ENCODE measurements at places on chromosomes 1 and 21.
A peak's percentile ranks its signal among the peaks of the same experiment; 100 is the strongest.

GRCh38 chr1:204003536-204003935 lies 69.4 kb upstream of the SOX13 start:
- DNase-seq, result no peak

GRCh38 chr1:27307874-27308598 lies 13.9 kb upstream of the TMEM222 start:
- no peak for DNase-seq

DNA sequence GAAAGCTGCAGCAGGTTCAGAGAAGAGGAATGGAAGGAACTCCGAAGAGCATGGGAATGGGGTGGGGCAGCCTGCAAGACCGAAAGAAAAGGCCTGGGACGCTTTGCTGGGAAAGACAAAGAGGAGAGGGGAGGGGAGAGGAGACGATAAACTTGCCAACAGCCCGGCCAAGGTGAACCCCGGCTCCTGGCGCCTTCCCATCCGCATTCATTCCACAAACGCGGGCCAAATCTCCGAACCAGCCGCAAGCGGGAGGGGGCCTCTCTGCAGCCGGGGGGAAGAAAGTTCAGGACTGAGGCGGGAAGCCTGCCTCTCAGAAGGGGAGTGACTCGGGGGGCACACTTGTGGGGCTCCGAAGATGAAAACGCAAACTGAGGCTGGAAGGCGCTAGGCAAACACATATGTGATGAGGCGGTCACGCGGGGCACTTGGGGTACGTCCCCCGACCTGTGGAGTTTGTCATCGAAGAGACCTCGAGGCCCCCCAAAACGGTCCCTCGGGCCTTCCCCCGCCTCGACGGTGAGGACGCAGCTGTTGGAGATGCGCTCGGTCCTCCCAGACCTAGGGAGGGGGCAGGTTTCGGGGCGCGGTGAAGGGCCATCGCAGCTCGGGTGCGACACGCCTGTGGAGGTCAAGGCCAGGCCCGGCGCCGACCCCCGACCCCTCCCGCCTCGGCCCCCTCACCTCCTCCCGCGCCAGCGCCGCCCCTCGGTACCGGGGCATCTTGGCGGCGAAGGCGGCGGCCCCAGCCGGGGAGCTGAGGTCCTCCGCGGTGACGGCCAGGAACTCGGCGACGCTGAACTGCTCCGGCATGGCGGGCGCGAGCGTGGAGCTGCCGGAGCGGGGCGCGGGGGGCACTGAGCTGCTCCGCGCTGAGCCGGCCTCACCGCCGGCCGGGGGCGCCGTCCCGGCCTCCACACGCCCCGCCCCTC lies at the start of gene ASAP3:
ASAP3 (minus strand) TSS at position 859 of the 932 bp plus-strand sequence; CDS start at position 813, 46 bp downstream.
- no peak for DNase-seq

DNA sequence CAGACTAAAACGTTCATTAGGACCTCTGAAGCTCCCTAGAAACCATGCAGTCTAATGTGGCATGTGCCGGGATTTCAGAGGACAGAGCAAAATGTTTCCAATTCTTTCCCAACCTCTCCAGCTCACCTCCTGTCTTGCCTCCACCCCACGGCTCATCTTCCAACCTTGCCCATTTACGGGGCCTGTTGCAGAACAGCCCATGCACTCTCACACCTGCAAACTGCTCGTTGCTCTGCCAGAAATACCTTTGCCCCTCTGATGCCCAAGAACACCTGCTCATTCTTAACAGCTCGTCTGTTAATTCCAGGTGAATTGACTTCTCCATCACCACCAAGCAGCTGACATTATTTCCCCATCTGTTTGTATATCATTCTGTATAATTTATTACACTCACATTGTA lies 53.9 kb upstream of the LBR start:
- no peak for DNase-seq

GRCh38 chr1:43306688-43307457 lies 6.1 kb downstream of the TIE1 start:
- no peak for DNase-seq

GRCh38 chr1:225828706-225829345 lies 18.9 kb downstream of the EPHX1 start:
- no peak for DNase-seq

DNA sequence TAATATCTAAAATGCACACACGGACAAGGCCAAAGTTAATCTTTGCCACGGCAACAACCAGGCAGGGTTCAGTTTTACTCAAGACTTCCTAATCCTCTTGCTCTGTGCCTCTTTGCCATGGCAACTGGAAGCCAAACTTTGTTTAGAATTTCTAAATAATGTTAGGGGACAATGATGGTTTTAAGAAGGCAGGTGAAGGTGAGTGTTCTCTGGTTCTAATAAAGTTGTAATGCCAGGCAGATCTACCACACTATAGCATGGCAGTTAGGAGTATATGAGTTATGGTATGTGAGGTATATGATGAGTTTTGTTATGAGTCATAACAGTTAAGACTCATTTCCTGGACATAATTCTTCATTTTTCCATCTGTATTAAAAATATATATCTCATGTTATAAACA lies 2.7 kb downstream of the PTPRC start:
- peak; percentile 59 for DNase-seq

DNA sequence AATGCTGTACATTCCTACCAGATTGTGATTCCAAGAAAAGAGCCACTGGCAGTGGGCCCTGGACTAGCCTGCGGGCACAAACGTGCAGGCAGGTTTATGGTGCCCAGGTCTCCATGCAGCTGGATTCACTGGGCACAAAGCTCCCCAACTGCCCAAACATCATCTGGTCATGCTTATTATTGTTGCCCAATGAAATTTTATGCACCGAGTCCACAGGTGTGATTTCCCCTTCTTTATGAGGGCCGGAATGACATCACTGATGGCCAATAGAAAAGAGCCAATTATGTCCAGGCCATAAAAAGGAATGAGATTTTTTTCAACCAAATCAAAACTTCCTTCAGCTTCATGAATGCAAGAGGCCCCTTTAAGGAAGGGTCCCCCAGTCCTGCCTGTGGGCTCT lies 66.2 kb downstream of the ERI3 start:
- no peak for DNase-seq

DNA sequence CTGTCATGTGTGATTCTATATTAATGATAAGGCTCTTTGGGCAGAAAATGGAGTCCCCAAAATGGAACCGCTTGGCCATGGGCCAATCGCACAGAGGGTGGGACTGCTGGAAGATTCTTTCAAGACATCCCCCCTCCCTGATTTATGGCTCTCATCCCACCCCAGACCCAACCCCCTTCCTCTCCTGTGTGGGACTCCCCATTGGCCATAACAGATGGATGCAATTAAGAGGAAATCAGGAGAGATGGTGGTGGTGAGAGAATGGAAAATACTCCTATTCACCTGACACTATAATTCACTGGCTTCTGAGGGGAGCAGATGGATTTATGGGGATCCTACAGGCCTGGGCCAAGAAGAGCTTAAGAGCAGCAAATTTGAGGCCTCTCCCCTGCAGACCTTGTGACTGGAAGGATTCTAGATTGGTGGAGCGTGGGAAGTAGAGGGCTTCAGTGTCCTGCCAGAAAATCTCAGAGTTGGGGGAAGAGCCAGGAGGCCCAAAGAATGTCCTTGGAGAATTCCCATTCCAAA lies 1.7 kb downstream of the IGFN1 start:
- no peak for DNase-seq

GRCh38 chr1:7942214-7942921 lies 1.7 kb upstream of the TNFRSF9 start:
- peak; percentile 88 for DNase-seq

DNA sequence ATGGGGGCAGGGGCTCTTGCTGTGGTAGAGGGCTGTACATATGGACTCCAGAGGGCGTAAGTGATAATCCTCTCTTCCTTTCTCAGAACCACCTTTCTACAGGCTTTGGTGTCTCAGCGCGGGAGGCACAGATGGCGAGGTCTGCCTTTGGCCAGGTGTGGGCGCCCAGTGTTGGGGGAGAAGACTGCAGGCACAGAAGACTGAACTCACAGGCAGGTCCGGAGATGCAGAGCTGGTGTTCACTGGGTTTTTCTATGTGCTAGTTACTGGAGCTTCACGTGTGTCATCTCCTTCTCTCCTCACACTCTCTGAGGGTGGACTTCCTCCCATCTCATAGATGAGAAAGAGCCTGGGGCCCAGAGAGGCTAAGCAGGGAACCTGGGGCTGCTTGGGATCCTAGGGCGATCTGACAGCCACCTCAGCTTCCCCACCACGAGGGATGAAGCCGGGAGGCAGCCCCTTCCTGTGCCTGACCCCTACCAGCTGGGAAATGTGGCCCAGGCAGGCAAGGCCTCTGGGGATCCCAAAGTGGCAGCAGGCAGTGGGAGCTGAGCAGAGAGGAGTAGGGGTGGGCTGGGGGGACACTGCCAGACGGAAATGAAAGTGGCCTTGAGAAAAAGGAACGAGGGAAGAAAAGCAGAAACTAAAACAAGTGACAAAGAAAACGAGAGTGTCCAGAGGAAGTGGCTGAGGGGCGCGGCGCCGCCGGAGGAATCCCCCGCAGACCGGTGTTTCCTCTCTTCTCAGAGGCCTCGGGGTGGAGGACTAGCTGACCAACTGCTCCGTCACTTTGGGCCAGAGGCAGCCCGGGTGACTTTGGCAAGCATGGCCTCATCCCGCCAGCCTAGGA lies 191.6 kb downstream of the HIVEP3 start:
- DNase-seq, result peak; percentile 76

GRCh38 chr1:44485229-44485933 lies 80.3 kb downstream of the RNF220 start:
- peak; percentile 95 for DNase-seq

DNA sequence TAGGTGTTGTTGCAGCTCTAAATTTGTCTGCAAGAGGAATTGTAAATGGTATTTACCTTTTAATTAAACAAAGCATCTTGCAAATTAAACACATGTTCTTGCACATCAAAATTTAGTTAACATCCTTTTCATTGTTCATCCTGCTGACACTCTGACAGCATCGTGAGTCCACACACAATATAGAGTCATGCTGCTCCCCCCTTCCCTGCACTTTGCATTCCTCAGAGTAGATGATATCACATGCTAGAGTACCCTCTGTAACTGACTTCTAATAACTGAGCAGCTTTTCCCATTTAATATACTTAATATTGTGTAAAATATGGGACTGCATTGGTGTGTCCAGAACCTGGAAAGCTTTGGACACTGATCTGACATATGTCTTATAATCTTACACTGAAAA lies 138.8 kb upstream of the DPYD start:
- no peak for DNase-seq

GRCh38 chr1:38243106-38243505 lies 196.5 kb upstream of the POU3F1 start:
- no peak for DNase-seq

GRCh38 chr1:67610450-67610849 lies 74.6 kb upstream of the GADD45A start:
- DNase-seq, result no peak

DNA sequence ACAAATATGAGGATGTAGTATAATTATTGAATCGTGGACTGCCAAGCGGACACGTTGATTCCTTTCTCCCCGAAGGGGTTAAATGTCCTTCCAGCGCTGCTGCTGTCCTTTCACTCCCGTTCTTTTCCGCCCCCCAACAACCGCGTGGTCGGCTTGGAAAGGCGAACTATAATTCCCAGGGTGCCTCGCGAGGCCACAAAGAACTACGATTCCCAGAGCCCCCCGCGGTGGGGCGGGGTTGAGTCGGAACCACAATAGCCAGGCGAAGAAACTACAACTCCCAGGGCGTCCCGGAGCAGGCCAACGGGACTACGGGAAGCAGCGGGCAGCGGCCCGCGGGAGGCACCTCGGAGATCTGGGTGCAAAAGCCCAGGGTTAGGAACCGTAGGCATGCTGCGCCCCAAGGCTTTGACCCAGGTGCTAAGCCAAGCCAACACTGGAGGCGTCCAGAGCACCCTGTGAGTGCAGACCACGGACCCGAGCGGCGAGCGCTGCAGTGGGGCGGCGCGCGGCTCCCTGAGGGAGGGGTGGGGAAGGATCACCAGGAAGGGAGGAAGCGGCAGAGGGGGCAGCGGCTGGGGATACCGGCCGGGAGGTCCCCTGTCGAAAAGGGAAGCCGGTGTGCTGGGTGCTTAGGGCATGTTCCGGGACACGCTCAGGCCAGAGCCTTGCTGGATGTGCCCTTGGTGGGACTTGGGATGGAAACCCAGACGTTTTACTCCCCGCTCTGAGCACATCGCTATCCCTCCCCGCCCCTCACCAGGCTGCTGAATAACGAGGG lies at the start of gene LAMTOR2:
LAMTOR2 (plus strand) TSS at position 283 of the 781 bp plus-strand sequence; CDS start at position 391, 108 bp downstream.
- DNase-seq, result peak; percentile 94

DNA sequence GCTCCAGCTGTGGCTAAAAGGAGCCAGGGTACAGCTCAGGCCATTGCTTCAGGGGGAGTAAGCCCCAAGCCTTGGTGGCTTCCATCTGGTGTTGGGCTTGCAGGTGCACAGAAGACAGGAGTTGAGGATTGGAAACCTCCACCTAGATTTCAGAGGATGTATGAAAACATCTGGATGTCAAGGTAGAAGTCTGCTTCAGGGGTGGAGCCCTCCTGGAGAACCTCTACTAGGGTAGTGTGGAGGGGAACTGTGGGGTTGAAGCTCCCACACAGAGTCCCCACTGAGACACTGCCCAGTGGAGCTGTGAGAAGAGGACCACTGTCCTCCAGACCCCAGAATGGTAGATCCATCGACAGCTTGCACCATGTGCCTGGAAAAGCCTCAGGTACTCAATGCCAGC lies 183.0 kb downstream of the PDE4B start:
- no peak for DNase-seq

GRCh38 chr1:62271948-62272728 lies 47.1 kb downstream of the KANK4 start:
- DNase-seq, result no peak

DNA sequence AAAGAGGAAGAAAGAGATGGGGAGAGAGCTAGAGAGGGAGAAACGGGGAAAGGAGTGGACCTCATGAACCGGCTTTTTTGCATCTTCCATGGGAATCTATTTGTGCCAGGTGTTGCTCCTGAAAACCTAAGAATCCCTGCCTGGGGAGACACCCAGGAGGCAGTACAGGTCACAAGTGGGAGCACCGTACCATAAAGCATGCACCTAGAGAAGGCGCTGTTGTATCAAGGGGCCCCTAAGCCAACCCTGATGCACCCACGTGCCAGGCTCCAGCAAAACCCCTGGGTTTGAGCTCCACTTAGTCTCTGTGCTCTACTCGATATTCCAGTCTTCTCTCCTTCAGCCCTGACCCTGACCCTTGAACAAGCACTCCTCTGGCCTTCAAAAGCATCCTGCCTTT lies 233.6 kb downstream of the RRAGC start:
- no peak for DNase-seq

GRCh38 chr1:235018161-235018560 lies 110.5 kb downstream of the TOMM20 start:
- no peak for DNase-seq

GRCh38 chr1:84116558-84116957 lies 27.5 kb upstream of the PRKACB start:
- DNase-seq, result no peak

DNA sequence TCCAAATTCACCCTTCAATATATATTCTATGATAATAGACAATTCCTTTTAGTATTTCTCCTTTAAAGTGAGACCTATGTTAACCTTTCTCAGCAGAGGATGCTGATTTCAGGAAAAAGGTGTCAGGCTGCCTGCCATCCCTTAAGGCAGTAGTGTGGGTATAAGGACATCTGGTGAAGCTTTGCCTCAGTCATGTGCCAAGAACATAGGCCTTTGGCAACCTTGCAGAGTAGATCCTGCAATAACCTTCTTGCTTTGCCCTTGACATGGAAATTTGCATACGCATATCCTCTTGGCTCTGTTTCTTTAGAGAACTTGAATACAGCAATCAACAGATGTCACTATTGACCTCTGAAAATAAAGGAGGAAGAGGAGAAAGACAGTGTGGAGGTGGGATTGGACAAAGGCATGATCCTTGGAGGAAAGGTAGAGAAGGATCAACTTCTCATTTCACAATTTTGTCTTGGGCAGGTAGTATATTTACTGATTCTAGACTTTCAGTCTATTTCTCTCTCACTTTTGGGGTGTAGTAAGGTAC lies 21.1 kb upstream of the ZRANB2 start:
- DNase-seq, result no peak
